Muscle of back (tissue), 13 donors: ENCODE measurements at places on chromosomes 3 and 15. TPM values are rescaled to one million over a fixed set of nuclear protein-coding genes. Genes with fewer than 3 reads are reported as not detected.

GRCh38 chr15:63364399-63365272, 17.0 kb downstream of the CA12 start:
- no peak for DNase-seq

The XCR1 gene
- polyA plus RNA-seq, result 0.21 TPM

DNA sequence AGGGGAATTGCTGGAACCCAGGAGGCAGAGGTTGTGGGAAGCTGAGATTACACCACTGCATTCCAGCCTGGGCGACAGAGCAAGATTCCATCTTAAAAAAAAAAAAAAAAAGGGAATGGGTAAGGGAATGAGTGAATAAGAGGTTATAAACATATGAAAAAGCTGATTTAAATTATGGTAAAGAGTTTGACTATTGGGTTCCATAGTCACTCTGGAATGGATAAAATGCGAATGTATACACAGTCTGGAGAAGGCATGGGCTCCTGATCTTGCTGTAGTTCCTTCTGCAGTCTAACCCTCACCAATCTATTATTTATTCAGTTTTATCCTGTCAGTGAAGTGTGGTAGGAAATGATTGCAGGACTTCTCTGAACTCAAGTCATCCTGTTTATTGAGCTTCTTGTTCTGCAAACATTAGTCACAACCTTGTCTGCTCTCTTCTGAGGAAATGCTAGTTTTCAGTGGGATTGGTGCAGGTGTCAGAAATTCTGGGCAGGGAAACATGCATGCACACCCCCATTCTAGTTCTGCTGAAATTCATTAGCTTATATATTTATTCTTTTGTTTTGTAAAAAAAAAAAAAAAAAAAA, 190.9 kb upstream of the CFAP20DC start:
- no peak for DNase-seq

The ATP8B4 gene
- polyA plus RNA-seq, result 3.9 TPM

The DNAJC13 gene
- polyA plus RNA-seq, result 33.8 TPM

GRCh38 chr3:139659511-139659910, 18.3 kb downstream of the NMNAT3 start:
- DNase-seq, result no peak

GRCh38 chr3:50617911-50618481, 1.0 kb downstream of the MAPKAPK3 start:
- no peak for DNase-seq
